ENCODE measurements at places on chromosomes 2 and 18.

DNA sequence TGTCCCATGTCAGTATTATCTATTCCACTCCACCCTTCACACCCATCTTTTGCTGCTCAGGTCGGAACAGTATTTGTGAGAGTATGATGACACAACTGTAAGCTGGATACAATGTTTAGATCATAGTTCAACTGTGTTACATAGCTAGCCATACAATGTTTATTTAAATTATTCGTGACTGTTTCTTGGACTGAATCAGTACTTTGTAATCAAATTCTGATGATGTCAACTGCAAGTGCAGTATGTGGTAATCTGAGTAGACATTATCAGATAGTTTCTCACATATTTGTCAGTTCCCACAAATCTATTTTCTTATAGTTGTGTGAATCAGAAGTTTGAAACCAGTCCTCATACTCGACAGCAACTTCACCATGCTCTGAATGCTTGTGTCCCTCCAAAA lies 177.6 kb downstream of the ZNF407 start:
- no peak for DNase-seq

- no peak for DNase-seq
These were observed 368.7 kb upstream of the ID2 start for GRCh38 chr2:8312861-8313830.

- DNase-seq, result no peak
These were observed 120.0 kb upstream of the FAM117B start for GRCh38 chr2:202514732-202515131.

- DNase-seq, result no peak
These were observed 72.8 kb upstream of the TTC39C start for GRCh38 chr18:23941791-23942190.

- no peak for DNase-seq
These were observed 143.6 kb downstream of the RTP5 start for GRCh38 chr2:242012956-242013764.

DNA sequence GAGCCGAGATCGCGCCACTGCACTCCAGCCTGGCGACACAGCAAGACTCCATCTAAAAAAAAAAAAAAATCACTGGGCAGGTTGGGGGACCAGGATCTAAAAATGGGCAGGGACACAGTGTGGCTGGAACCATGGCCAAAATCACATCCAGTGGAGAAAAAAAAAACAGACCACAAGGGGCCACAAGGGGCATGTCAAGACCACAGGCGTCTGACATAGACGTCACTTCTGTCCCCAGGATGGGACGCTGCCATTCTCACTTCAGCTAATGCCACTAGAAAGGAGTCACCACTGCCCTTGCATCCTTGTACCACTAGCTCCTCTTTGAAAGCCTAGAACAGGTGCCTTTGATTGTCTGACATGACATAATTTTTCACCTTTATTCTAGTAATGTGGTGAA lies 2.5 kb upstream of the POMC start:
- no peak for DNase-seq

DNA sequence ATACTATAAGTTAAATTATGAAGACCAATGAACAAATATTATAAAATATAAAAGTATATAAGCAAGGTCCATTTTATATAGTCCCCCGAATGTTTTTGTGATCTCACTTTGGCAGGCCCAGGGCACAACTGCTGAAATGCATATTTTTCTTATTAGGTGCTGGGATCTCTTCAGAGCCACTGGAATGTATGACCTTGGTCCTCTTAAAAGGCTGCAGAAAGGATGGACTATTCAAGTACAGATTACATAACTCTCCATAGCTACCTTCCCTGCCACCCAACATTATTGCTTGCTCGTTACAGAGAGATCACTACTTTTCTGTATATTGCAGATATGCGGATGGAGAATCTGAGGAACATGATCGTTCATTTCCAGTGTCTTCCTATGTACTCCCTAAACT lies 925.6 kb upstream of the CELF4 start:
- no peak for DNase-seq

GRCh38 chr2:180411661-180412060 lies 404.6 kb upstream of the CWC22 start:
- no peak for DNase-seq

GRCh38 chr2:137969418-137969765 lies 5.1 kb downstream of the HNMT start:
- DNase-seq, result no peak

GRCh38 chr2:5691985-5692529 lies at the start of gene SOX11:
TSS of gene SOX11 (plus strand) at chr2:5692384. CDS start at chr2:5692722, 338 bp downstream.
- no peak for DNase-seq

- DNase-seq, result no peak
These were observed 47.4 kb upstream of the CYRIA start for GRCh38 chr2:16713011-16713423.

DNA sequence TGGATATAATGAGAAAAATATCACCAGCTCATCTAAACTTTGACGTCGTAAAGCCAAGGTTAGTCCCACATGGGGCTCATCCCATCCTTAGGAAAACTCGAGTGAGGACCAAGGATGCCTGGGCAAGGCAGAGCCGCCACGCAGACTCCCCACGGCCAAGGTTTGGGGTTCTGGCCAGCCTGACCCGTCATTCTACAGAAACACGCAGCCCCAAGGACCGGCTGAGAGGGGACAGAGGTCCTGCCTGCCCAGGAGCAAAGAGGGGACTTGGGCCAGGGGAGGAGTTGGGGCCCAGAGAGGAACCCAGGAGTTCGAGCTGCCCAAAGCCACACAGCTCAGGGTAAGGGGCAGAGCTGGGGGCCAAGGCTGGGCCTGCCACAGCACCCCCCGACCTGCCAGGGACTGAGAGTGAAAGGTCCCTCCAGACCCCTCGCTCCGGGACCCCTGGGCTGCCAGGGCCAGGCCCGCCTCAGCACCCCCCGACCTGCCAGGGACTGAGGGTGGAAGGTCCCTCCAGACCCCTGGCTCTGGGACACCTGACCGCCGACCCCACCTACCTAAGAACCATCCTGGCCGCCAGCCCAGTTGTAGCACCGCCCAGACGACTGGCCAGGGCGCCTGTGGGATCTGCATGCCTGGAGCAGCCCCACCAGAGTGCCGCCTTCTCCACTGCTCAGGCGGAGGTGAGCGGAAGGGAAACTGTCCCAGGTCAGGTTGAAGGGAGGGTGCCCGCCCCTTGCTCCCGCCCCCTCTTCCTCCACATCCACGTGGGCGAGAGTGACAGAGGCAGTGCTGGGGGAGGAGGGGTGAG lies at the start of gene PDCD1:
TSS of gene PDCD1 (minus strand) at position 689 of the 811 bp plus-strand sequence. CDS start at position 633, 56 bp downstream.
- DNase-seq, result no peak

GRCh38 chr2:42102591-42103450 lies 55.0 kb downstream of the PKDCC start:
- peak; percentile 32 for DNase-seq

DNA sequence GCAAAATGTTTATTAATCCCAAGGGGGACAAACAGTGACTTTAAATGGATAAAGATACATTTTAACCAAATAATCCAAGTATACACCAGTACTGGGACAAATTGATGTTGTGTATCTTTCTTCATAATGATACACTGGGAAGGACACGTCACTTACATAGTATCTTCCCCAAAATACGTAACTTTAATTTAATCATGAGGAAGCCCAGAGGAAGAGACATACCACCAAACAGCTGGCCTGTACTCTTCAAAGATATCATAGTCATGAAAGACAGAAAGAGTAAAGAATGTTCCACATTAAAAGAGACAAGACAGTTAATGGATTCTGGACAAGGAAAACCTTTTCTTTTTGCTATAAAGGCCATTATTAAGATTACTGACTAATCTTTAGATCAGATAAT lies 37.1 kb downstream of the AGFG1 start:
- DNase-seq, result no peak

Data from effector CD4-positive, alpha-beta T cell (primary cell).